ENCODE measurements at places on chromosomes 7 and 10. TPM values are rescaled to one million over a fixed set of nuclear protein-coding genes. Genes with fewer than 3 reads are reported as not detected.

MEPCE gene
- total RNA-seq, result 50.5 TPM

SMKR1 gene
- 2.2 TPM for total RNA-seq

PODXL gene
- total RNA-seq, result 1.5 TPM

ADAMTS14 gene
- not detected for total RNA-seq

DNA sequence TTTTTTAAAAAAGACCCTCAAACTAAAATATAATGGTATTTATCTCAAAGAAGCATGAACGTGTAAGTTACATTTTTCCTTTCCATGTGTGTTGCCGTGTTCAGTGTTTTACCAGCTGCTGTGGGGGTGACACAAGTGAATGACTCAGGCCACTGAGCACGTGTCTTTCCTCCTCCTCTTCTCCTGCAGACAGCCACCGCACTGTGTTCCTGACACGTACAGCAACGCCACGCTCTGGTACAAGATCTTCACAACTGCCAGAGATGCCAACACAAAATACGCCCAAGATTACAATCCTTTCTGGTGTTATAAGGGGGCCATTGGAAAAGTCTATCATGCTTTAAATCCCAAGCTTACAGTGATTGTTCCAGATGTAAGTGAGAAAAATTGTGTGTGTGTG is 29.7 kb downstream of the TMEM248 start:
- no peak for DNase-seq

GRCh38 chr10:28744069-28744768 is 66.9 kb downstream of the BAMBI start:
- DNase-seq, result no peak

DNA sequence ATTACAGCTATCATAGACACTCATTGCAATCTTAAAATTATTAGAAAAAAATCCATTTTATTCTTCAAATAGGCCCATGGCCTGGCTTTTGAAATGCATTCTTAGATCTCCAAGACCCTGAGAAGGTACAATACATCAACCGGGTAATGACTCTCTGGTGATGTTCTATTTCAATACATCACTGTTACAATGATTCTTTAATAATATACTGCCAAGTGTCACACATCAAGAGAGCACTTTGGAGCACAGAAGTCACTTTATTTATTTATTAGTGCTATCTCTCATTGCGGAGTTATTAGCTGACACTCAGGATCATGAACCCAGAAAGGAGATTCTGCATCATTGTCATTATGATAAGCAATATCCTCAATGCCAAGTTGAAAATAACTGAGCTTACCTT is 748.5 kb upstream of the MBL2 start:
- no peak for DNase-seq

GRCh38 chr10:76177936-76178335 is 746.5 kb downstream of the LRMDA start:
- DNase-seq, result no peak

DNA sequence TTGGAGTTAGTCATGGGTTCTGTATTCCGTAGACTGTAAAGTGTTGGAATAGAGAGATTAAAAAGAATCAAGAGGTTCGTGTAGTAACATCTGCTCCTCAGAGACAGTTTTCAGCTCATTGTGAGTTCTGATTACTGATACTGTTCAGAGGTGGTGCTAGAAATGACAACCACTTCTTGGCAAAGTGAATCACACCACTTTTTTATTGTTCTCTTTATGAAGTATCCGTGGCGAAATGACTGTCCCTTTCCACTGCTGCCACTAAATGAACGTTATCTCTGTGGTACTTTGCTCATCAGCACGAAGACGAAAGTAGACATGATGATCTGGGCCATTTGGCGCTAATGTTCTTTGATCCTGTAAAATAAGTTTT is 860 bp downstream of the RPP30 start:
- DNase-seq, result no peak

GRCh38 chr10:35778306-35778705 is 136.2 kb upstream of the FZD8 start:
- no peak for DNase-seq

Data from activated CD4-positive, alpha-beta T cell treated with anti-CD3 and anti-CD28 coated beads, Interleukin-2, amount 10 ng/mL, durations not matched to agents 7 days and 5 days (primary cell).